Stimulated activated CD4-positive, alpha-beta T cell treated with anti-CD3 and anti-CD28 coated beads, Interleukin-1b, Interleukin-23, amount 100 ng/mL, for 1 hour (primary cell): ENCODE measurements at places on chromosomes 11 and 22.

DNA sequence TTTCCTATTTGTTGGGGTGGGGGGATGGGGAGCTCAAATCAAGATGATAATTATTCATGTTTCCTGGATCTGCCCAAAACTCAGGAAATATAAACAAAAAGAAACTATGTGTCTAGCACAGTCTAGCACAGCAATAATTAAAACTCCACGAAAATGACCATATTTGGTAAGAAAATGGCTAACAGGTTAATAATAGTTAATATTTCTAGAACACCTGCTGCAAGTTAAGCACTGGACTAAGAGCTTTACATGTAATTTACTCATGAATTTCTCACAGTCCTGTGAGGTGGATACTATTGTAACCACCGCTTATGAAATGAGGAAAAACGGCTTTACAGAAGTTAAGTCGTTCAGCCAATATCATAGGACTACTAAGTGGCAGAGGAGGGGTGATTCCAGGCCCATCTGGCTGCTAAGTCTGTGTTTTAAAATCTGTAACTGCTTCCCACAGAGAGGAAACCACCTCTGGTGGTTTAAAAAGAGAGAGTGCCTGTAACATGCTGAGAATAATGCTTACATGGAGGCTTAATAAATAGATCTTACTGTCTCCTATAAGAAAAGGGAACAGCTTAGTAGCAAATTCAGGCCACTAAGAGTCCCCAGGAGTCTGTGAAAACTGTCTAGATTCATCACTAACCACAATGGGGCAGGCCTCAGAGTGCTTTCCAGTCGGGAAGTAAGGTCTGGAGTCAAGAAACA, 11.0 kb upstream of the AMOTL1 start:
- no peak for DNase-seq

DNA sequence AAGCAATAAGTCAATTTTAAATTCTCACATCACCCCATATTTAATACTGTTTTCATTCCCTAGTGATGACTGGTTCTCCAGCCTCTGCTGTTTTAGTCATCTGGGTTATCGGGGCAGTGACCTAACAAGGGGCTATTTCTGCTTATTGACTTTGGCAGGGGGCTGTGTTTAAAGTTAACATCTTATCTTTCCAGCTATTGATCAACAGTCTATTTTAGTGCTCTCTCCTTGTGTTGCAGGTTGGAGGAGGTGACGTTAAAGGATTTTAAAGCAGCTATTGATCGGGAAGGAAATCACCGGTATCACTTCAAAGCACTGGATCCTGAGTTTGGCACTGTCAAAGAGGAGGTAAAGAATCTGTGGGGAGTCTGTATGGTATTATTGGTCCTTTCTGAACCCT, 7.7 kb upstream of the DLAT start:
- no peak for DNase-seq

GRCh38 chr11:27869701-27870100, 169.4 kb upstream of the BDNF start:
- no peak for DNase-seq

GRCh38 chr22:27482402-27482801, 319.2 kb downstream of the MN1 start:
- DNase-seq, result no peak

DNA sequence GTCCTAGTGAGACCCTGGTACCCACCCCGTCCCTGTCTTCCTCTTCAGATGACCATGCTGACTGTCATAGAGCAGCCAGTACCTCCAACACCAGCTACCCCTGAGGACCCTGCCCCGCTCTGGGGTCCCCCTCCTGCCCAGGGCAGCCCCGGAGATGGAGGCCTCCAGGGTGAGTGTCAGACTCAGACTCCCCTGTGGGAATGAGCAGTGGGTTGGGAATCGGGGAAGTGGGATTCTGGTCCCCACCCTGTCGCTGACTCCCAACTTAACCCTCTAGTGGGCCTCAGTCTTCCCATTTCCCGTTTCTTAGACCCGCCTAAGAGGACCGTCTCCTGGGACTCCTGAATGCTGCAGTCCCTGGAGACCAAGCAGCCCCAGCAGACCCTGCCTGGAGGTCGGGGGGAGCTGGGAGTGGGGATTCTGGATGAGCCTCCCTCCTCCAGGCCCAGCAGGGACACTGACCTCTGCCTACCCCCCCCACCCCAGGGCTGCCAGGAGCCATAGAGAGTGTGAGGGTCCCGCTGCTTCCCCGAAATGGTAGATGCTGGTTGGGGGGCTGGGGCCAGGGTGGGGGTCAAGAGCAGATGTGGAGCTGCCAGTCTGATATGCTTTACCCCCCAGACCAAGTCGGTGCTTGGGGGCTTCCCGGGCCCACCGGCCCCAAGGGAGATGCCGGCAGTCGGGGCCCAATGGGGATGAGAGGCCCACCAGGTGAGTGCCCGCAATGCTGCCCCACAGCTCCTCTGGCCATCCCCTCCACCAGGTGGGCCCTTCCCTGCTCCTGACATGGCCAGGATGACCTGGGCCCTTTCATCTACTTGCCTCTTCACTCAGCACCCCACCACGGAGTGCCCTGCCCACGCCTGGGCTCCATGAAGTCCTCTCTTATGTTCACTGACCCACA, 25.5 kb downstream of the EMID1 start:
- DNase-seq, result no peak

DNA sequence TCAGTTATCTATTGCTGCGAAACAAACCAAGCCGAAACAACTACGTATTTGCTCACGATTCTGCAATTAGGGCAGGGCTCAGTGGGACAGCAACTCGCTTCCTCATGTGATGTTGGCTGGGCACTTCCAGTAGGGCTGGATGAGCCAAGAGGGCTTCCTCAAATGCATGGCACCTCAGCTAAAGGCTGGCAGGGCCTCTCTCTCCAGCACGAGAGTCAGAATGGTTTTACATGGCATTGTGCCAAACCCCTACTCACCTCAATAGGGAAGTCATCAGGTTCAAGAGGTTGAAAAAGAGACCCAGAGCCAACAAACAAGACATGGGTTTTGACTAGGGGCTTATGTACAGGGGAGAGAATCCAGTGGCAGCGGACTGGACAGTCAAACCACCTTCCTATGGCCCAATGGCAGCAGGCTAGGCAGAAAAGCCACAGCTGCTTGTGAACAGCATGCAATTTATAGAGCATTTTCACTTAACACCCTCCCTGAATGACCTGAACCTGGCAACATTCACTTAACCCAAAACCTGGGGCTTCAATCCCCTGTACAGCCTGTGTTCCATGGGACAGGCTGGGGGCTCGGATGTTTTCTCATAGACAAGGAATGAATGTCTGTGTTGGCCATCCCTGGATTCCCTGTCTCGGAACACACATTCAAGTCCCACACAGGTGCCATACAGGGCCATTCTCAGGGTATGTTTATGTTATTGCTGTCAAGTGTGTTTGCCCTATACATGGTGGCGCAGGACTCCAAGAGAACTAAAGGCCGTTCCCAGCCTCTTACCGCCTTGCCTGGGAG, 154.2 kb upstream of the NAV2 start:
- DNase-seq, result no peak

DNA sequence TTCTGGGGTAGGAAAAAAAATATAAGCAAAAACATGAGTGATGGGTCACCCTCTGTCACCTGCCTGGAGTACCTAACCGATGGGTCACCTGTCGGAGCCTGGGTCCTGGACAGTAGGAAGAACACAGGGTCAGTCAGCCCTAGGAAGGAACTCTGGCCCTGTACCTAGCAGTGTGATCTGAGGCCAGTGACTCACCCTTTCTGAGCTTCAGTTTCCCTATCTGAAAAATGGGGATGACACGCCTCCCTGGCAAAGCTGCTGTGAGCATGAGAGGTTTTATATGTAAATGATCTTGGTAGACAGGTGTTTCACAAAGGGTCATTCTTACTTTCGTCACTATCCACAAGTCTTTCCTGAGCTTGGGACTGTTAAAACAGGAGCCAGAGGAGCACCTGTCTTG, 182.0 kb downstream of the ST3GAL4 start:
- no peak for DNase-seq

- no peak for DNase-seq
Observed at GRCh38 chr11:117456027-117456720, 128.5 kb downstream of the CEP164 start.

GRCh38 chr11:746289-747157, 741 bp upstream of the TALDO1 start:
- no peak for DNase-seq

GRCh38 chr11:33399421-33399820, 142.2 kb downstream of the HIPK3 start:
- no peak for DNase-seq

GRCh38 chr22:33109514-33110430, 51.6 kb upstream of the SYN3 start:
- DNase-seq, result no peak

- DNase-seq, result no peak
Observed at GRCh38 chr11:69316956-69317355, 23.0 kb downstream of the MYEOV start.

DNA sequence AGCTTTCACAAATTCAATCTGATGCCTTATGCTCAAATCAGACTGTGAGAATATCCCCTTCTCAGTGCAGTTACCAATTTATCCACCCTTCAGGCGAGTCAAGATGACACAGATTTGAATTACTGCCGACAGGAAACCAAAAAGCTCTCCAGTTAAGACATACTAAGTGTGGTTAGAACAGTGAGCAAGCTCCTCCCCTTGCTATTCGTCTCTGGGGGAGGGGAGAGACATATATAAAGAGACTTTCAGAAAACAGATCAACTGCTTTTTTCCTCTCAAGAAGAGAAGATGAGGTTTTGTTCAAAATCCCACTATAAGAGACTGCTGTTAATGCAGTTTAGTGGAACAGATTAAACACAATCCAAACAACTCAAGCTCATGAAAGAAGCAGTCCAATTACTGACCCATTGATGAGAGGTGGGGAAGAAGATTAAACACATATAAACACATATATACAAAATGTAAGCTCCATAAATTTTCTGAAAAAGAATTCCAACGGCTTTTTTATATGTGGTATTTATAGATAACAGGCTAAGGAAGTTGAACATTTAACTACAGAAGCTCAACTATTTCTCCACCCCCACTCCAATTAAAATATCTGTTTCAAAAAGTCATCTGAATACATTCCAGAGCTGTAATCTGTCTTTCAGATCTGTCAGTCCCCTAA, 102.7 kb downstream of the MRTFA start:
- DNase-seq, result peak; percentile 14

- DNase-seq, result no peak
Observed at GRCh38 chr11:66231561-66231960, 36.9 kb upstream of the RAB1B start.

- no peak for DNase-seq
Observed at GRCh38 chr22:44730490-44731356, 21.7 kb upstream of the ARHGAP8 start.

DNA sequence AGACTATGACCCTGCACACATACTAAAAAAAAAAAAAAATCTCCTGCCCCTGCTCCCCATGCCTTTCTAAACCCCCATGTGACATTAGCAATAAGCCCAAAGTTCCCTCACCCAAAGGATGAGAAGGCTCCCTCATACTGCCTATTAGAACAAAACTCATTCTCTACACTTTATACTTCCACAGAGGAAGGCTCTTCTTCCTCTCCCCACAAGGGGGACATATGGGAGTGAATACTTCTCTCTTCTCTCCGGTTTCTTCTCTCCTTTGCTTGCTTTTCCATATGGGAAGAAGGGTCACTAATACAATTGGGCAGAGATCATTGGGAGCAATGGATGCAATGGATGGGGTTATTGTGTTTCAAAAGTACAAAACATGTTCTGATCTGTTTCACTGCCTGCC, 3.3 kb downstream of the OR52L1 start:
- no peak for DNase-seq

- DNase-seq, result no peak
Observed at GRCh38 chr22:30568137-30568805, 6.2 kb downstream of the GAL3ST1 start.

DNA sequence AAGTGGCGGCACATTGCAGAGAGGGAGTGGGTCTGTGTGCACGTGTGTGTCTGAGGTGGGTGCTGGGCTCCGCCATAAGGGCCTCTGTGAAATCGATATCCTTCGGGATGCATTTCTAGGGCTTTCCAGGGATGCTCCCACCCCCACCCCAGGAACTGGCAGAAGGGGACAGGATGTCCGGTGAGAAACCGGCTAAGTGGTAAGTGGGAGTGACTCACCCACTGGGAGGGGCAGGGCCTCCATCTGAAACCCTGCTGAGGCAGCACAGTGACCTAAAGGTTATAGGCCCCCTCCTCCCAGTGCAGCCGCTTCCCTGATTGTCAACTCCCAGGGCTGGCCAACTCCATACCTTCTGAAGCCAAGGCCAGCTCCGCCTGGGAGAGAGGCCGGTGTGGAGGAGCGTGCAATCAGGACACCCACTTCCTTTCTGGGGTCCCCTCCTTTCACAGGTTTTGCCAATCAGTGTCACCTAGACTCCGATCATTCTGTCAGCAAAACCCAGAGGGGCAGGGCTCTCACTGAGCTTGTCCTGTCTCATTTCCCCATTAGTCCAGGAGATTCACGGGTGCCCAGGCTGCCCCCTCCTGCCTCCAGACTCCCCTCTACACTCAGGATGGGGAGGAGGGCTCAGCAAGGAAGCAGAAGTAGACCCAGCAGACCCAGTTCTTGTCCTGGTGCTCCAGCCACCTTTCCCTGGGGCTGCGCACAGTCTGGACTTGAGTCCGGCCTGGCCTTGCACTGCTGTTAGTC, 44.5 kb downstream of the NECTIN1 start:
- DNase-seq, result no peak

GRCh38 chr22:44838316-44839016, 86.1 kb downstream of the ARHGAP8 start:
- DNase-seq, result no peak

DNA sequence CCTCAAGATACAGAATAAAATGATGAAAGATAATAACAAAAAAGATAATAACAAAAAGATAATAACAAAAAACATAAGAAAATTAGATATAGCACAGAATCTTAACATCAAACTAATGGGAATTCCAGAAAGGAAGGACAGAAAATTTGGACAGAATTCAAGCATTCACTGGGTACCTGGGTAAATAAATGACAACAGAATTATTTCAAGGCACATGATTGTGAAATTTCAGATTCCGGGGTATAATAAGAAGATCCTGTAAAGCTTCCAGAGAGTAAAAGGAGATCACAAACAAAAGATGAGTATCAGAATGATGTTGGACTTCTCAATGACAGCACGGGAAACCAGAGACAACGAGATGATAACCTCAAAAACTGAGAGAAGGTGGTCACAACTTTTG, 42.1 kb upstream of the OR9Q1 start:
- DNase-seq, result no peak
